ENCODE measurements at places on chromosomes 7 and 10.

DNA sequence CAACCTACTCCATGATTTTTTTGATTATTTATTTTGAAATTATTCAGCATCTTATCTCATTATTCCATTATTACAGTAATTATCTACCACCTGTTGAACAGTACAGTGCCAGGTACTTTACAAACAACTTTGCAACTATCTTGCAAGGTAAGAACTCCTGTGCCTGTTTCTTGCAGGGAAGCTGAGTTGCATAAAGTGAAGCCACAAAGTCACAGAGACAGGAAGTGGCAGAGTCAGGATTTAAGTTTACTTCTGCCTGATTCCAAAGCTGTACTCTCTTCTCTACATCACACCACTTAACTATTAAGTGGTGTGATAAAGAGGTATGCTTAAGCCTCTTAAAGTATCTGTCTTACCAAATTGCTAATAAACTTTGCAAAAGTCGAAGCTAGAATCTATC, 80.1 kb downstream of the LRRTM3 start:
- no peak for DNase-seq

DNA sequence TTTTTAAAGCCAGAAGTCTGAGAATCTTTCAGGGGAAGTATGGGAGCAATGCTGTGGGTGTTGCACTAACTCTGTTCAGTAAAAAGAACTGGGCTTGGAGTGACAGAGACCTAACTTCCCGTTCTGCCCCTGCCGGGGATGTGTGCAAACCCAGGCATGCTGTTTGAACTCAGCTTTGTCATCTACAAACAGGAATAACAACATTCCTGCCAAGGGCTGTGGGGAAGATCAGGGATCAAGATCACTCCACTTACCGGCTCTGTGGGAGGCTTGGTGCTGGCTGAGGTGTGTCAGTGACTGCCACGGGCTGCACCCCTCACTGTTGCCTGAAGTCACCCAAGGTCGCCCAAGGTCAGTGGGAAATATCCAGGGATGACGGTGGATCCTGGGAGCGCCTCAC, 23.1 kb upstream of the DRGX start:
- DNase-seq, result no peak

- no peak for DNase-seq
These were observed 178.0 kb downstream of the MDFIC start for GRCh38 chr7:115099906-115100305.

- DNase-seq, result no peak
These were observed 3.0 kb upstream of the MCM10 start for GRCh38 chr10:13158401-13158800.

DNA sequence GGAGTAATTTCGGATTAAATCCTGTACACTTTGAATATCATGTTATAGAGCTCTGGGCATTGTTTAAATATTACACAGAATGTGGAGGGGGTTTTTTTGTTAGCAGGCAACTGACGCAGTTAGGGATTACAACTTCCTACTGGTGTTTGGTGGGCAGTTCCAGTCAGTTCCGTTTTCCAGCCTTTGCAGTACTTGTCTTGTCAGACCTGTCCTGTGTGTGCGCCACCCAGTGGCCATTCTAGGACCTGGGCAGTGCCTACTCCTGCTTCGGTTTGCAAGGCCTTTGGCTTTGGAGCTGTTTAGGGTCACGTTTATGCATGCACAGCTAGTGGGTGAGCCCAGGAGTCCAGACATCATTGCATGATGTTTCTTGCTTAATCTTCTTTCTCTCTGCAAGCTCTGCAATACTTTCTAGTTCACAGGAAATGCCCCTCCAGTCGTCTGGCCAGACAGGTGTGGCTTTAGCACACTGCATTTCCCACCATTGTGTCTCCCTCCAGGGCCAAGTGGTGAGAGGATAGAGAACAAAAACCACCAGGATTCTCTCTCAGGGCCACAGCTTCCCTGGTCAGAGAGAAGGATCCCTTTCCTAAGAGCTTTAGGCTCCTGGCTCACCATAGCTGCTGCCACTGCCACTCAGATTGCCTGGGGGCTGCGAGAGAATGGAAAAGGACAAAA, 96.5 kb upstream of the TARP start:
- peak; percentile 77 for DNase-seq

DNA sequence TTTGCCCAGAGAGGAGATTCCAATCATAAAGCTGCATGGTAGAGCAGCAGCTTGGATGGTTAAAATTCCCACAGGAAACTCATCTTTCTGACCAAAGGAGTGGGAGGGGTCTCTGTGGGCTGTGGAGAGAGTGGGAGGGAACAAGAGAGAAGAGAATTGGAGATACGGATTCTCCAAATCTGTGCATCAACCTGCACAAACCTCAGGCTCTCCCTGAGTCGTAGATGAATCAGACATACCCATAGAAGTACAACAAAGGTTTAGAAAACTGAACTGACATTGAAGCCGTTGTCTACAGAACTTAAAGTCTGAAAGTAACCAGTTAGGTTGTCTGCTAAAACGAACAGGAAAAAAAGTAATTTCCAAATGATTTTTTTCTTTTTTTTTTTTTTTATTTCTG, 41.9 kb downstream of the CYCS start:
- peak; percentile 36 for DNase-seq

DNA sequence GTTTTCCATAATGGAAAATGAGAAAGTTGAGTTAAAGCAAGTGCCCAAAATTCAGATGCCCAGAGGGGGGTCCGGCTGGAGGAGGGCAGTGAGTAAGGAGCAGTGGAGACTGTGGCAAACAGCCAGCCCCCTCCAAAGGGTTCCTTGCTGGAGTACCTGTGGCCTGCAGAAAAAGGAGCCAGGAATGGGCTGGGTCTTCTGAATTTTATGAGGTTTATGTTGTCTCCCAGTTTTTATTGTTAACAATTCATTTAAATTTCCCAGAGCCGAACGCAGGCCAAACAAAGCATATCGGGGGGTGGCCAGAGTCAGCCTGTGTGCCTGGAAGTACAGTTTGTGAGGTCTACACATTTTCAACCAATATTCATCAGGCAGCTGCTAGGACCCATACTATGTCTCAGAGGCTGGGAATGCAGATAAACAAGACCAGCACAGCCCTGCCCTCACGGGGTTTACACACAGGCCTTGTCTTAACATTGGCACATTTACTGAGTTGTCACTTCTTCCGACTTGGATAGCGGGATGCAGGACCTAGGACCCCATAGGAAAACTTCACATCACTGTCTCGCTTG, 12.9 kb upstream of the CSGALNACT2 start:
- DNase-seq, result no peak

DNA sequence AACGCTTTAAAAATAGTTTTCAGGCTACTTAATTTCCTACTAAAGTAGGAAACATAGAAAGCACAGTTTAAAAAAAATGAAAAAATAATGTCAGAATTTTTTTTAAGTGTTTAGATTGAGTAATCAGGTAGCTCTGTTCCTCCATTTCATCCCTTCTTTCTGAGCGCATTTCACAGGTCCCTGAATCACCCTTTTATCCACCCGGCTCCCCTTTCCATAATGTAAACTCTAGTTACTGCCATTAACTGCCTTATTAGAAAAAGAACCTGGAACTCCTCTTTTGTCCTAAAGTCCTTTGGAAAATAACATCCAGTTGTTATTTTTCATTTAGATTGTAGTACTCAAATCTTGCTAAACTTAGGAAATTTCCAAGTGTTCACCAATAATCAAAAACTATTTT, 5.8 kb downstream of the KCND2 start:
- no peak for DNase-seq

- DNase-seq, result no peak
These were observed 58.5 kb upstream of the FOXP2 start for GRCh38 chr7:114356133-114356532.

DNA sequence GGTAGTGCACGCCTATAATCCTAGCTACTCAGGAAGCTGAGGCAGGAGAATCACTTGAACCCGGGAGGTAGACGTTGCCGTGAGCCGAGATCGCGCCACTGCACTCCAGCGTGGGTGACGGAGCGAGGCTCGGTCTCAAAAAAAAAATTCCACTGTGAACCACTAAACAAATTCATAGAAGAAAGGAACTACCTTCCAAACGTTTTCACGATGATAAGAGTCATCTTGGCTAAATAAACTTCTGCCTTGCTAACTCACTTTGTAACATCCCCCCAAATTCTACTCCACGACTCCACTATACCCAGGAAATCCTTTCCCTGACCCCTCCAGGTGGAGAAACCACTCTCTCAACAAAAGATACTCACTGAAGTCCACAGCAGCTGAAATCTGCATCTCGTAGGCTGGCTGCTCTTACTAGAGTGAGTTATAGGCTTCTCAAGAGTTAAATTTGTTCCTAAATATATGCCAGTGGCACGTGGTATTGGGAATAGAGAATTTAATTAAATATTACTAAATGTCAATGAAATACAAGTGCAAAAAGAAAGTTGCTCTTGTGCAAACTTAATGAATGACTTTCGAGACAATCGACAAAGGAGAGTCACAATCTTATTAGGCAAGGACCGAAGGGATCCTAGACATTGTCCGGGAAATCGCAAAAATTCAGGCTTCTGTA, 1.6 kb upstream of the GTF2I start:
- no peak for DNase-seq

- DNase-seq, result no peak
These were observed 414.2 kb upstream of the GALNT17 start for GRCh38 chr7:70717553-70718329.

DNA sequence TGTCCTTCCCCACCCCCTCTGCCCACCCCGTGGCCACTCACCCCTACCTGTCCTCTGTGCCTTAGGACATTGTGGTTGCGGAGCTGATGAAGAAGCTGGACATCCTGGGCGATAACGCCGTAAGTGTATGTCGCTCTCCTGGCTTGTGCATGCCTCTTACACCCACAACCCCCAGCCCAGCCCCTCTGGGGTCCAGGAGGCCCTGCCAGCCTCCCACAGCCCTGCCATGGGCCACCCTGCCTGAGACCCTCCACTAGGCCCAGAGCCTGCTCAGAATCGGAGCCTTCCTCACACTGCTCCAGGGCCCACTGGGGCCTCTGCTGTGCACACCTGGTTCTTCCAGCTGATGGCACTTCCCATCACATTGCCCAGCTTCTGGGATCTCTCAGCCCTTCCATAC, 36.8 kb upstream of the DPYSL4 start:
- DNase-seq, result no peak

GRCh38 chr7:55723621-55723941, 139.0 kb downstream of the SEPTIN14 start:
- no peak for DNase-seq

DNA sequence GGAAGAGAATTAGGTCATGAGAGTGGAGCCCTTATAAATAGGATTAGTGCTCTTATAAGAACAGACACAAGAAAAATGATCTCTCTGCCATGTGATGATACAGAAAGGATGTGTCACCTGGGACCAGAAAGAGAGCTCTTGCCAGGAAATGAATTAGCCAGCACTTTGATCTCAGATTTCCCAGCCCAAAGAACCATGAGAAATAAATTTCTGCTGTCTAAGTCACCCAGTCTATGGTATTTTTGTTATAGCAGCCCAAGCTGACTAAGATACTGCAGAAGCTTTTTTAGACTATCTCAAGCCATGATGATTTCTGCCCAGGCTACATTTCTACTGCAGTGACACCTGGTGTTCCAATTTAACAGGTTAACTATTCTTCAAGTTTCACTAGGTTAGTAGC, 84.8 kb downstream of the RSU1 start:
- DNase-seq, result no peak

DNA sequence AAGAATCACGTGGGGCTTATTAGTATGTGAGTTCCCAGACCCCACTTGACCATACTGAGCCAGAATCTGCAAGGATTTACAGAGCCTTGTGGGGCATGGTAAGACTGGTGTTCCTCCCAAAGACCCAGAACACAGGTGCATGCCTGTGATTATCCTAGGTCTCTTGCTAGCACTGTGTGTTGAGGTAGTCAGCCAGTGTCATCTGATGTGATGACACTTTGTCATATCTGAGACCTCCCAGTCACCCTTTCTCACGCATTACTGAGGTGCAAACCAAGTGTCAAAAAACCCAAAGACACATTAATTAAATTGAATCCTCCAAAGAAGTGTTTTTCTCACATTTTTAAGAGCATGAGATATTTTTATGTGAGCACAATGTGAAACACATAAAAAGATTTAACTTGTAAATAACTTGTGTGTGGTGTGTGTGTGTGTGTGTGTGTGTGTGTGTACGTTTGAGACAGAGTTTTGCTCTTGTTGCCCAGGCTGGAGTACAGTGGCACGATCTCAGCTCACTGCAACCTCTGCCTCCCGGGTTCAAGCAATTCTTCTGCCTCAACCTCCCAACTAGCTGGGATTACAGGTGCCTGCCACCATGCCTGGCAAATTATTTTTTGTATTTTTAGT, 162.0 kb upstream of the PRPS1L1 start:
- no peak for DNase-seq

- DNase-seq, result no peak
These were observed 10.2 kb downstream of the BLNK start for GRCh38 chr10:96261132-96261531.

- DNase-seq, result peak; percentile 51
These were observed 33.0 kb downstream of the MINDY4 start for GRCh38 chr7:30804078-30804661.

GRCh38 chr7:36507475-36508440, 118.1 kb downstream of the ANLN start:
- DNase-seq, result no peak

DNA sequence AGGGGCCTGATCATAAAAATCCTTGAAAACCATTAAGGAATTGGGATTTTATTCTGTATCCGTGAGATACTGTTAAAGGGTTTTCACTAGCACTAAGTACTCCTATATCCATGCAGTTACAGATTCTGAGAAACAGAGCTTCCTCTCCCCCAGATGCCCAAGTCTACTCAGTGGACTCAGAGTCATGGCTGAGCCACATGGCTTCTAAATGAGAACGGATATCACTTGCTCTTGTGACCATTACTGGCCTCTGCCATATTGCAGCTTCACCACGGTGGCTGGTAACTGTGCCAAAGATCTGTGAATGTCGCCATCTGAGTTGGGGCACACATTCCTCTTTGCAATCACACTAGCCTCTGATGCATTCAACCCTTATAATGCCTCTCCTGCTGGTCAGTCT, 42.0 kb upstream of the PALS2 start:
- no peak for DNase-seq

DNA sequence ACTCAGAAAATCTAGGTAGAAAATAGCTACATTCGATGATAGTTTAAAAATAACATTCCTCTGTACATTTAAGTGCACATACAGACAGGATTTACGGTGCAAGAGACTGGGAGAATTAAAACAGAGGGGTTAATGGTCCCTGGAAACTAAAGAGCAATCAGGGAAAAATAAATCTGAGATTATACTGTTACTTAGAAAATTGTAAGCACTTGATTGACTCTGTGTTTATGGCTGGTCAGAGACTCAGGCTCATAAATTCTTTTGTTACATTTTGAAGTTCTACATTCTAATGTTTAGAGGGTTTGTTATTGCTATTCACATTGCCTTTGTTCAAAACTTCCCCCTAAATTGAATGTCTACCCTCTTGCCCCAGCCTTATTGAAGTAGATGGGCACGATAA, 54.4 kb downstream of the CDCA7L start:
- no peak for DNase-seq
